CD4-positive, CD25-positive, alpha-beta regulatory T cell (primary cell): ENCODE measurements at places on chromosomes 7 and 10. TPM values are rescaled to one million over a fixed set of nuclear protein-coding genes. Genes with fewer than 3 reads are reported as not detected.

The C10orf62 gene
- polyA plus RNA-seq = not detected

The AKR1D1 gene
- polyA plus RNA-seq = not detected

The GHRHR gene
- polyA plus RNA-seq = not detected

The PCLO gene
- not detected for polyA plus RNA-seq

The ORAI2 gene
- polyA plus RNA-seq = 26.6 TPM

The DBNL gene
- polyA plus RNA-seq = 206 TPM

The LIPF gene
- not detected for polyA plus RNA-seq
